Subcutaneous preadipocyte (primary cell): ENCODE measurements at places on chromosomes 4 and X. TPM values are rescaled to one million over a fixed set of nuclear protein-coding genes. Genes with fewer than 3 reads are reported as not detected.

Gene COX7B2
- not detected in 2 replicates for total RNA-seq

Gene GPC3
- total RNA-seq: 1.5 TPM in 1 of 2 replicates, not detected in the other

Gene ADH1C
- 0.20 and 0.73 TPM in 2 replicates for total RNA-seq

Gene ZNF141
- 13.2 and 15.6 TPM in 2 replicates for total RNA-seq

Gene CENPVL2
- under 0.01 TPM in 1 of 2 replicates, not detected in the other for total RNA-seq

Gene TRO
- 1.4 and 5.1 TPM in 2 replicates for total RNA-seq

Gene KLHL8
- total RNA-seq: 9.6 and 13.9 TPM in 2 replicates

Gene ZFP92
- total RNA-seq: under 0.01 TPM in 2 replicates

Gene C4orf46
- 16.2 and 18.6 TPM in 2 replicates for total RNA-seq

Gene IGSF1
- under 0.01 TPM in 1 of 2 replicates, not detected in the other for total RNA-seq

Gene VEGFC
- 11.8 and 24.8 TPM in 2 replicates for total RNA-seq

Gene CXorf49
- total RNA-seq: not detected in 2 replicates

Gene SLC2A9
- 0.73 and 0.78 TPM in 2 replicates for total RNA-seq

Gene NPY5R
- not detected in 2 replicates for total RNA-seq

Gene SYP
- total RNA-seq: 0.20 and 0.37 TPM in 2 replicates

Gene SUPT20HL1
- total RNA-seq: not detected in 2 replicates
